ENCODE measurements at places on chromosomes 4 and X.

DNA sequence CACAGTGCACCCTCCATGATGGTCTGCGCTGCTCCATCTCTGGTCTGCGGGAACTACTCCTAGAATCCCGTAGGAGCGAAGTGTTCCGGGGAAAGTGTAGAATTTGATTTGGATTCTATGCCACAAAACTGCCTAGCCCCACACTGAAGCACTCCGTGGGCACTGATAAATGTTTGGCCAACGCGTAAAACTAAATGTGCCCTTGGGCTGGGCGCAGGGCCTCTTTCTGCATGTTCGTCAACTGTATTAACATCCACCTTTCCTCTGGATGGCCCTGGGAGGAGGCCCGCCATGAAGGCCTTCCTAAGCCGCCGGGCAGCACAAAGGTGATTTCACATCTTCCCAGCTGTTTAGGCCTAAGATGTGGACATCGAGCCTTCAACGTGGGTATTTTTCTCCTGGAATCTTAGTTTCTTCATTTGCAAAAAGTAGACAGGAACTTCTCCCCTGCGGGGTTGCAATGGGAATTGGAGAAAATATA is 2.6 kb downstream of the MSX1 start:
- DNase-seq, result no peak

DNA sequence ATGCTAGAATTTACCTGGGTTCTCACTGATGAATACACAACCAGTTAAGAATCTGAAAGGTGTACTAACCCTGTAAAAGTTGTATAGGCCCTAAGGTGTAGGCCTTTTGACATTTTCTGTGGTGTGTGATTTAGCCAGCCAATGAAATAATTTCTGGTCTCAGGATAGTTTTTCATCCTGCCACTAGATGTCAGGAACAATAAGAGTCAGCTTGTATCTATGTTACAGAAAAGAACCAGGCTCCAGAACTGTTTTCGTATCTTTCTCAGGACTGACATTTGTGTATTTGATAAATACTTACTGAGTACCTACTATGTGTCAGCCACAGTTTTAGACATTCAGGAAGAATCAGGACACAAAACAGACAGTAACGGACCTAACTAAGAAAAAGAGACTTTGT is 673.6 kb upstream of the TENM3 start:
- DNase-seq, result no peak

DNA sequence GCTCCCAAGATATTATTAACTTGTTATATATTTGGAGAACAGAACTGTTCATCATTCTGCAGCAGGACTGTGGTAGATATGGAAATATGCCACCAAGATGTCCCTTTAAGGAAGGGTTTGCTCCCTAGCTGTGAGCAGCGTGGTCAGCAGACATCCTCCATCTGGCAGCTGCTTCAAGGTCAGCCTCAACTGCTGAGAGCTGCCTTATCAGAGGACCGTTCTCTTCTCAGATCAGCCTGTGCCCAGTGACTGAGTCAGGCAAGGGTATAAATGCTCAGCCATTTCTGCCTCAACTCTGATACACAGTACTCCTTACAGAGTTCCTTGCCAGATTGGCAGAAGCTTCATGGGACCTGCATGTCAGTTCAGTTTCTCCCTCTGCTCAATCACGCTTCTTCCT is 63.4 kb upstream of the MAGEB2 start:
- DNase-seq, result no peak

- DNase-seq, result no peak
Measured at GRCh38 chr4:3085948-3086670, 11.6 kb downstream of the HTT start.

- DNase-seq, result no peak
Measured at GRCh38 chrX:79568309-79568708, 201.2 kb upstream of the ITM2A start.

- no peak for DNase-seq
Measured at GRCh38 chrX:54754854-54755253, 43.2 kb downstream of the ITIH6 start.

- no peak for DNase-seq
Measured at GRCh38 chr4:155946486-155946885, 7.2 kb downstream of the CTSO start.

DNA sequence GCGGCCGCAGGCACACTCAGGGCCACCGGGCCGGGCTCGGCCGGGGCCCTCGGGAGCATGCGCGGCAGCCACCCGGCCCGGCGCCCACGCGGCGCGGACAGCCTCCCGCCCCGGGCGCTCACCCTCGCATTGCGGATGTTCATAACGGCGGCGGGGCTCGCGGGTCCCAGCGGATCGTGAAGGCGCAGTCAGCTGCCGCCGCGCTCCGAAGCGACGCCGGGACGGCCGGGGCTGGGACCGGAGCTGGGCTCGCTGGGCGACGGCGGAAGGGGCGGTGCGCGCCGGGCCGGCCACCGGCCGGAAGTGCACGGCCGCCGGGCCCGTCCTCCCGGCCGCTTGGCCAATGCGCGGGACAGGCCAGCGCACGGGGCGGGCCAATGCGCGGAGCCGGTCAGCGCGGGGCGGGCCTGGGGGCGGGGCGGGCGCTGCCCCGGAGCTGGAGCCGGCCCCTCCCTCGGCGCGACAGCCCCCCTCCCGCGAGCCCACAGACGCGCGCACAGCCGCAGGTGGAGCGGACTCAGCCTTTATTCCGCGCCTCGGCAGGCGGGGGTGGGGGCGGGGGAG is at the start of gene NAA10:
Gene NAA10 (minus strand): TSS at position 276 of the 564 bp plus-strand sequence. CDS start 133 bp downstream, at position 143.
- DNase-seq, result no peak

Measured in stimulated activated CD8-positive, alpha-beta memory T cell treated with anti-CD3 and anti-CD28 coated beads, Interleukin-4, amount 100 ng/mL, for 1 hour (primary cell).